ENCODE measurements at places on chromosomes 16 and 17.

DNA sequence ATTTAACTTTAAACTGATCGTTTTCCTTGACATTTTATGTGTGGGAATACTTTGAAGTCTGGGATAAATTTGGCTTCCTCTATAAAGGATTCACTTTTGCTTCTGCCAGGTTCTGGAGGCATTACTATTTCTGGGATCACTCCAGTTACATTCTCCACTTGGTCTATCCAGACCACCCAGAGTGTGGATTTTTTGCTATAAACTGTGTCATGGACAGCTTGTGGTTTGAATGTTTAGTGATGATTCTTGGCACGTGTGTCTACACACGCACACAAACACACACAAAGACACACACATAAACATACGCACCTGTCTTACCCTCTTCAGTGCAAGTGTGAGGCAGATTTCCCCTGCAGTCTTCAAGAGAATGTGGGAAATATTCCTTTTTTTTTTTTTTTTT lies 27.4 kb upstream of the MSI2 start:
- no peak for DNase-seq

GRCh38 chr16:426906-427249 lies 1.4 kb downstream of the RAB11FIP3 start:
- no peak for DNase-seq

- DNase-seq: no peak
Measured at GRCh38 chr17:49337884-49338283, 24.2 kb downstream of the ZNF652 start.

DNA sequence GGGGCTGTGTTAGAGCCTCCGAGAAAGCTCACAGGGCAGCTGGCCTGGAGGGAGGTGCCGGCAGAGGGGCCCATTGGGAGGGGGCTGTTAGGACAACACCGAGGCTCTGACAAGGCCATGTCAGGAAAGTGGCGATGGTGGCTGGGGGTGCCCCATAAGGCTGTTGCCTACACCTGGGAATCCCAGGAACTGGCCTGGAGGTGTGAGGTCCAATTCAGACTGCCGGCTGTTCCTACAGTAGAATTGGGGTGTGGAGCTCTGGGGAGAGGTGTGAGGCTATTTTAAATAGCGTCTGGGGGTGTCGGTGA lies 155.0 kb upstream of the CHMP6 start:
- no peak for DNase-seq

DNA sequence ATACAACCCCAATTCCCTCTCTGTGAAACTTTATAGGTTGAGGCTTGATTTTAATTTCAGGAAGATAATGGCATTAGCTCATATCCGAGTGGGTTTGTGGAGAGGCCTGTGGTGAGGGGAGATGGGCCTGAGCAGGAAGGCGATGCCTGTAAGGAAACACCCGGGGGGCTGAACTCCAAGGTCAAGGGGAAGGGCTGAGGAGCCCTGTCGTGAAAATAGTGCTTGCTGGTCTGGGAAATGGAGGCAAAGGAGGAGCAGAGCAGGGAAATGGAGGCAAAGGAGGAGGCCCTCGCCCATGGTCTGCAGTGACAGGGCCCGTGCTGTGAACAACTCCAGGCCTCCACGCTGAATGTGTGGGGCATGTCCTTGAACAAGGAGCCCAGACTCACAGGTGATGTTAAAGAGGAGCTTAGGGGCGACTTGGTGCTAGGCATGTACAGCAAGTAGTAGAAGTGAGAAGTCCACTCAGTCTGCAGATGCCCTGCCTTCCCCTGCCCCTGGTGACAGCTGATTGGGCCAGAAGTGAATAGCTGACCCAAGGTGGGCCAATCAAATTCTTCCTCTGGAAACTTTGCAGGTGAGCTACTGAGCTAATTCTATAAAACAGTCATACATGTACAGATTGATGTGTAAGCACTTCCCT lies 38.1 kb downstream of the MRPS23 start:
- no peak for DNase-seq

All from AML-193 (cell line).